ENCODE measurements at places on chromosomes 4 and X.

DNA sequence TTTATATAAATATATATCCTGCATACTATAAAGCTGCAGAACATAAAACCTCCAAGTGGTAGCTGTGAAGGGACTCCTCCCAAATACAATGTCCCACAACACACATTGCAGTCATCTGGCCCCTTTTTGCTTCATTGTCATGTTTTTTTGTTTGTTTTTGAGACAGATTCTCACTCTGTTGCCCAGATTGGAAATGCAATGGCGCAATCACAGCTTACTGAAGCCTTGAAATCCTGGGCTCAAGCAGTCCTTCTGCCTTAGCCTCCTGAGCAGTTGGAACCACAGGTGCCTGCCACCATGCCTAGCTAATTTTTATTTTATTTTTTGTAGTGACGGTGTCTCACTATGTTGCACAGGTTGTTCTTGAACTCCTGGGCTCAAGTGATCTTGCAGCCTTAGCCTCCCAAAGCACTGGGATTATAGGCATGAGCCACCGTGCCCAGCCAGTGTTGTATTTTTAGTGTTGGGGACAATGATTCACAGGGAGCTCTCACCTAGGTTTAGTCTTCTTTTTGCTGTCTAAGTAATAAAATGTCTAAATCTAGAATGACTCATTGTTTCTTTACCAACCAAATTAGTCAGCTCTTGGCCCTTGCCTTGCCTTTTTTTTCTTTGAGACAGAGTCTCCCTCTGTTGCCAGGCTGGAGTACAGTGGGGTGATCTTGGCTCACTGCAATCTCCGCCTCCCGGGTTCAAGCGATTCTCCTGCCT lies 24.0 kb upstream of the XIAP start:
- DNase-seq, result no peak

GRCh38 chr4:105088110-105088879 lies 58.4 kb upstream of the TET2 start:
- peak; percentile 94 for DNase-seq

DNA sequence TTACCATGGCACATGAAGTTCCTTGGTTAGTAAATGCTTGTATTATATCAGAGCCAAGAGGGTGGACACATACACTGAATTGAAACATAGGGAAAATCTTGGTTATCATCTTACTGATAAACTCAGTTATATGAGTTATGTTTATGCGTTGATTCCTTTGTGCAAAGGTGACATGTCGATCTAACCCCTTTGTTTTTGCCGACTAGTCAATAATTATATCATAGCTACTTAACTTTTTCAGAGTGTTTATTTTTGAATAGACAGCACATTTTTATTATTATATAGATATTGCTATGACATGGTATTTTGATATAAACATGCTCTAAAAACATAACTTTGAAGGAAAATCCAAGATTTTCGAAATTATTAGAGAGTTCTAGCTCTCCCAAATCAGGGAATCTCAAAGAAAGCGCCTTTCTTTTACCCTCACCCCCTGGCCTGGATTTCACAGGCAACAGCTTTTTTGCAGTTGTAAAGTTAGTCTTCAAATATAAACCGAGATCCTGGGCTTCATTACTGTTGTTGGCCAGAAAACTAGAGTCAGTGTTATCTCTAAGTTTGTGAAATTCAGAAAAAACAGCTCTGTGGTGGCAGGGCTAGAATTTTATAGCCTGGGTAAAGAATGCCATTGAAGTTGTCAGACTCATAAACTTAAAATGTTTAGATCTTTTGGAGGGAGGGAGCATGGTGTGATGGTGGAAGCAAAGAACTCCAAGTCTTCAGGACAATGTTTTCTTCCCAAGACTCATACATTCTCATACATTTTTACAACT lies 45.8 kb upstream of the PITX2 start:
- no peak for DNase-seq

DNA sequence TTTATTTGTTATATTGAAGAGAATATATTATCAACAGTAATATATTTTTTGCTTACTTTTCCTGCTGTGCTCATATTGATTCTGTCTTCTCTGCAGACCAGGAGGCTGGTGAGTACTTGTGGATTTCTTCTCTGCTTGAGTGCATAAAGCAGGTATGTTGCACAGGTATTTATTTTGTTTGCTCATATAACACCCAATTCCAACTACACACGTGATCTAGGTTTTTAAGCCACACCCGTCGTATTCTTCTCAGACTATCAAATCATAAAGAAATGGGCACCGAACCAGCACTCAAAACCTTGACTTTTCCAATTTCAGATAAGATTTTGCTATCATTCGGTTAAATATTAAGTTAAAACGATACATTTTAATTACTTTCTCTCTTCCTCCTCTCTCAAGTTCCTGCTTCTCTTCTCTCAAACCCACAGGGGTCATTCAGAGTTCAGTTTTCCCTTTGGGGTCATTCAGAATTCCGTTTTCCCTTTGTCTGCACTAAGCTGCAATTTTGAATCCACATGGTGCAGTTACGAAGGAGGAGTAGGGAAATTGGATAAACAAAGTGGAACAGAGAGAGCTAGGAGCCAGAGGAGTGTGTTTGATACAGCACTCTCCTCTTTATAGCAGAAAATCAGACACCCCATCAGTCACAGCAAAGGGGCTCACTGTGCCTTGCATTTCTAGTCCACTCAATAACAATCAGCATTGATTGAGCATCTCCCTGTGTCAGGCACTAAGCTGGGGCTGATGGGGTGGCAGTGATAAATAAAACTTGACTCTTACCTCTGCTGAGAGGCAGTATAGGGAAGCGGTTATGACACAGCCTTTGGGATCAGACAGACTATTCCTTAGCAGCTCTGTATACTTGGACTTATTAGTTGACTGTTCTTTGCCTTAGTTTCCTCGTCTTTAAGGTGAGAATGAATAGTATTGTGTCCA lies at the start of gene ADH1C:
TSS of gene ADH1C (minus strand) at position 145 of the 936 bp plus-strand sequence. CDS start at position 74, 71 bp downstream.
- no peak for DNase-seq

DNA sequence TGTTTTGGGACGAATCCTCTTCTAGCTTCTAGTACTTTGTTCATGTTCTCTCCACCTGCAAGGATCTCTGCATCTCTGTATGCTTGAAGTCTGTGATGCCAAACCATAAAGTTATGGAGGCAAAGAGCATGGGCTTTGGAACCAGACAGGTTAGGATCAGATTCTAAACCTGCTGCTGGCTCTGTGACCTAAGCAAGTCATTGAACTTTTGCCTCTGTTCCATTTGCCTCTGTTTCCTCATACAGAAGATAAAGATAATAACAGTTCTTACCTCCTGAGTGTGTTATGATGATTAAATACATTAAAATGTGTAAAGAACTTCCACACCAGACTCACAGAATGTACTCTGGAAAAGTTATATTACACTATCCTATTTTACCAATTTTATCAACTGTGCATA lies 41.5 kb upstream of the RELL1 start:
- no peak for DNase-seq

DNA sequence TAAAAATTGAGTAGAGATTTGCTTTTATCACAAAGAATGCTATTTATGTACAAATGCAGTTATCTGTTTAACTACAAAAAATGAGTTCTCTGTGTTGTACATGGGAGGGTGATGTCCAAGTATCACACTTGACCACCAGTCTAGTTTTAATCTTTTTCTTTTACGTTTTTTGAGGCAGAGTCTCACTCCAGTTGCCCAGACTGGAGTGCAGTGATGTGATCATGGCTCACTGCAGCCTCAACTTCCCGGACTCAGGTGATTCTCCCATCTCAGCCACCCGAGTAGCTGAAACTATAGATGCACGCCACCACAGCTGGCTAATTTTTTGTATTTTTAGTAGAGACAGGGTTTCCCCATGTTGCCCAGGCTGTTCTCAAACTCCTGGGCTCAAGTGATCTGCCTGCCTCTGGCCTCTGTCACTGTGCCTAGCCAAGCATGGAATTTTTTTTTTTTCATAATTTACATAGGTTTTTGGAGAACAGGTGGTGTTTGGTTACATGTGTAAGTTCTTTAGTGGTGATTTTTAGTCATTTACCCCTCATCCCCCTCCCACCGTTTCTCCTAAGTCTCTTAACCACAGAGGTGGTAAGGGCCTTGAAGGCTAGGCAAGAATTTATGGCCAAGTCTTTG lies 47.9 kb upstream of the RPA4 start:
- no peak for DNase-seq

DNA sequence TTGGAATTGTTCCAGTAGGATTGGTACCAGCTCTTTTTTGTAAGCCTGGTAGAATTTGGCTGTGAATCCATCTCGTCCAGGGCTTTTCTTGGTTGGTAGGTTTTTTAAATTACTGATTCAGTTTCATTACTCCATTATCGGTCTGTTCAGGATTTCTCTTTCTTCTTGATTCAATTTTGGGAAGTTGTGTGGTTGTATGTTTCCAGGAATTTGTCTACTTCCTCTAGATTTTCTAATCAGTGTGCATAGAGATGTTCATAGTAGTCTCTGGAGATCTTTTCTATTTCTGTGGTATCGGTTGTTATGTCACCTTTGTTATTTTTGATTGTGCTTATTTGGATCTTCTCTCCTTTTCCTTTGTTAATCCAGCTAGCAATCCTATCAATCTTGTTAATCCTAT lies 248.7 kb downstream of the ARHGAP10 start:
- DNase-seq, result no peak

DNA sequence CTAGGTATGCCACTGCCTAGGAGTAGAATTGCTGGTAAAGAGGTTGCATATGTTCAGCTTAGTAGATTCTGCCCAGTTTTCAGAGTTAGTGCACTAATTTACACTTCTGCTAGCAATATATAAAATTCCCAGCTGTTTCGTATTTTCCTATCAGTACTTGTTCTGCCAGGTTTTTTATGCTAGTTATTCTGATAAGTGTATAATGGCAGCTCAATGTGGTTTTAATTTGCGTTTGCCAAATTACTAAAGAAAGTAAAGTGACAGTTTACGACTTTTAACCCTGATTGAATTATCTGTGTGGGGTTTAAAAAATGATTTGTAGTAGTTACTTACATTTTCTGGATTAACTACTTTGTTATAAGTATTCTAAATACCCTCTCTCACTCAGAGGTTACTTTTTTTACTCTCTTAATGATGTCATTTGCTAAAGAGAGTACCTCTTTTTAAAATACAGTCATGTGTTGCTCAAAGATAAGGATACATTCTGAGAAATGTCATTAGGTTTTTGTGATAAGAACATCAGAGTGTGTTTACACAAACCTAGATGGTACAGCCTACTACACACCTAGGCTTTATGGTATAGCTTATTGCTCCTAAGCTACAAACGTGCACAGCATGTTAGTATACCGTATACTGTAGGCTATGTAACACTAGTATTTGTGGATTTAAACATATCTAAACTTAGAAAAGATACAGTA lies 363.2 kb downstream of the IL15 start:
- DNase-seq, result no peak

DNA sequence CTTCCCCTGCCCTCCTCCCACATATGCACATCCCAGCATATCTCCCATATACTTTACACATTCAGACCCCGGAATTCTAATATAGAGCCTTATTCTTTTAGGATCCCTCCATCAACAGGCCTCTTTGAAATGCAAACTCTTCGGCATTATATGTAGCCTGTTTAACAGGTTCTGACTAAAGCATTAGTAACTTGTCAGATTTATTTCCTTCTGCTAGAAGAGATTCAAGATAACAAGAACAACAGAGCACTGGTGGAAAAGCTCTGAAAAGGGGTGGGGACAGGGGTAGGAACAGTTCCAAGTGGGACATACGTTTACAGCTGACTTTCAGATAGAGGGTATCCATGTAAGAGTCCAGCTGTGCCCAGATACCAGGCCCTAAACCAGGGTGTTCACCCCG lies 31.7 kb upstream of the PRPS1 start:
- no peak for DNase-seq

DNA sequence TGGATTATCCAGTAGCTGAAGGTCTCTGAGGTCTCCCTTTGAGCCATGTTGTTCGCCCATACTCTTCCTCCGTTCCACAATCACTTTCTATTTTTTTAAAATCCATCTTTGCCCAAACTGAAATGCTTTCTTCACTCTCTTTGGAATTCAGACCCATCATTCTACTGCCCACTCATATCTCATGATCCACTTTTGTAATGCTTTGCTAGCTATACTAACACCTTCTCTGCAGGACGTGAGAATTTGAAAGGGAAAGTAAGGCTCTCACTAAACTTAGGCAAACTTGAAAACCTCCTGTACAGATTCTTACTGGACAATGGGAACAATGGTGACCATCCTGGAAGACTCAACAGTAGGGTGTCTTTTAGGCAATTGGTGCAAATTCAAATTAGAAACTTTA lies 8.8 kb upstream of the RTL8A start:
- DNase-seq, result no peak

GRCh38 chr4:152500800-152501434 lies 35.0 kb downstream of the FBXW7 start:
- DNase-seq, result peak; percentile 83

GRCh38 chr4:122882857-122883735 lies 39.3 kb downstream of the NUDT6 start:
- no peak for DNase-seq

- no peak for DNase-seq
These were observed 618.1 kb upstream of the ADGRL3 start for GRCh38 chr4:60581919-60582536.

DNA sequence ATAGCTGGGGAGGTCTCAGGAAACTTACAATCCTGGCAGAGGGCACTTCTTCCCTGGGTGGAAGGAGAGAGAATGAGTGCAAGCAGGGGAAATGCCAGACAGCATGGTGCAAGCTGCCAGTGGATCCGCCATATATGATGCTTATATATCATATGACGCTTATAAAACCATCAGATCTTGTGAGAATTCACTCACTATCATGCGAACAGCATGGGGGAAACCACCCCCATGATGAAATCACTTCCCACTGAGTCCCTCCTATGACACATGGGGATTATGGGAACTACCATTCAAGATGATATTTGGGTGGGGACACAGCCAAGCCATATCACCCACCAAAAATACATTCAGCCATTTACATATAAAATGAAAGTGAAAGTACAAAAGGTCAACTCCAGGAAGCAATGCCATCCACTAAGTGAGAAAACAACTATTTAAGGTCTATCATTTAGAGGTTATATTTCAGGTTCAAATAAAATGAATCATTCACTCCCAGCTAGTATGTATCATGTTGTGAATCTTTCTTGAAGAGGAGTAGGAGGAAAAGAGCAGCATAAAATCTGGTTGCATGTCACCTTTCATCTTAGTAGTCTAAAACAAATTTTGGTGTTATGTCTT lies 20.3 kb upstream of the DYNLT3 start:
- DNase-seq, result no peak

DNA sequence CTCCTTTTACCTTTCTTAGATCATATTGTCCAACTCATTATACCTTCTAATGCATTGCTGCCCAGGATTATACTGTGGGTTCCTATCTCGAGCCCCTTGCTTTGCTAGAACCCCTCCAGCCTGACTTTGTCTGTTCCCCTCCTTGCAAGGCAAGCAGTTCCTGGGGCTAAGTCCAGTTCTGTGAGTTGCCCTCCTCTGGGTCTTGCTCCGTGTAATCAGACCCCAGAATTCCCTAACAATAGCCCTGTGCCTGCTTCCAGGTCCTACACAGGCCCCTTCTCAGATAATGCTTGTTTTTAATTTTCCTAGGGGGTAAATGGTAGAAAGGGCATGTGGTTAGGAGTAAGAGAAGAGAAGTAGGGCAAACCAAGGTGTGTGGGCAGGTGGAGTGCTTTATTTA lies 145.9 kb downstream of the FSTL5 start:
- DNase-seq, result no peak

- peak; percentile 24 for DNase-seq
These were observed 46.5 kb upstream of the RAB9B start for GRCh38 chrX:103878466-103879122.
